NCI-H510A treated with DMSO at 0.1 percent for 48 hours (cell line): ENCODE measurements at places on chromosomes 4 and X.

DNA sequence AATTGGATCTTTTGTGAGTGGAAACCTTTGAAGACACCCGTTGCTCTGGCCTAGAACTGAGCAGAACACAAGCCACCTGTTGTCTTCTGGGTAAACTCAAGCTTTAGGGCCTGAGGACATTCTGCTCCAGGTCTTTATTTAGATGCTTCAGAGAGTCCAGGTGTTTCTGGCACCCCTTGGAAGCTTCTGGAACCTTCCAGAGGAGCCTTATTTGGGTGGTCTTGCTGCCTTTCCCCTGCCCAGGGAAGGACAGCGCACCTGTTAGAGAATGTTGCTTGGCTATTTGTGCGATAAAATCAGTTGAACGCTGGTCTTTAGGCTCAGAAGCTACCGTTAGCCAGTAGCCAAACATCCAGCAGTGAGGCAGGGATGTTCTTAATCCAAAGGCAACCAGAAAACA lies 3.0 kb downstream of the ZNF275 start:
- no peak for DNase-seq

GRCh38 chr4:21248331-21248730 lies 548.1 kb downstream of the PACRGL start:
- DNase-seq = no peak

DNA sequence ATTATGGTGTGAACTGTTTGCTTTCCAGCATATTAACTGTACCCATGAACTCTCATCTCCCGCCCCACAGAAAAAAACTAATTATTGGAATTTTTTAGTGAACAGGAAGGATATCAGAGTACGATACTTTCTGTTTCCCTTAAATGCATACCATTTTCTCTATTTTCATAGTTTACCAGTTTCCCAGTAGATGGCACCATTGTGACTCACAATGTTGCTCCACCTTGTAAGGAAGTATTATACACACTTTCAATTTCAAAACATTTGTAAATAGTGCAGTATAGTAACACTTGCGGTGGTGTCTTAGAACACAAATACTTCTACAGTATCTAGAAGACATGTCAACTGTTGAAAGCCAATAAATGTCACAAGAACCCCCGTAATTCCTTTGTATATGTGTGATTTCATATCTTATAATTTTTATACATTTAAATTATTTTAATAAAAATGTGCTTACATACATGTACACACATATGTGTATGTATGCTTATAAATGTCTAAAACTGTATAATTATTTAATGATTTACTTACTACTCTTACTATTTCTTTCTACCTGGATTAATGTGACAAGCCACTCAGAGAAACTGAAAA lies 167.3 kb downstream of the SLIT2 start:
- peak; percentile 28 for DNase-seq

- no peak for DNase-seq
Measured at GRCh38 chr4:41477181-41477905, 60.6 kb upstream of the LIMCH1 start.

GRCh38 chr4:42281324-42282020 lies 115.8 kb upstream of the SHISA3 start:
- no peak for DNase-seq

DNA sequence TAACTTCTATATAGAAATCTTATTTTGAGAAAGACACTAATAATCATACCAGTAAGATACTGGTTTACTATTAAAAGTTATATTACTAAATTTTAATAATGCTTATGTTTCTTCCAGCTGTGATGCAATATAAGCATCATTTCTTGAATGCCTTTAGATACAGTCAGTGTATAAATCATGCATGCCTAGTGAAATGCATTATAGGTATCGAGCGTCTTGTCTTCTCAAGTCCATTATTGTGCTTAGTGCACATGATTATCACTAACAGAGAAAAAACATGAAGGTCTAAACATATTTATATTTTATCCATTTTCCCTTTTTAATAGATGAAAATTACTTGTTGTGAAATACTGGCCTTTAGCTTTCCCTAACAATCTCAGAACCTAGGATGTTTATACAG lies 1021.5 kb upstream of the AGA start:
- DNase-seq = no peak
